ENCODE measurements at places on chromosomes 12 and 14. TPM values are rescaled to one million over a fixed set of nuclear protein-coding genes. Genes with fewer than 3 reads are reported as not detected.

- no peak overlapping the region for H3K4me3 ChIP-seq
- H3K4me1 ChIP-seq: peaks cover 8% of the 10 kb centered on the region
- no peak for DNase-seq
- H3K27ac ChIP-seq: no peak overlapping the region
Measured at GRCh38 chr14:54174457-54174856, 217.8 kb upstream of the BMP4 start.

DNA sequence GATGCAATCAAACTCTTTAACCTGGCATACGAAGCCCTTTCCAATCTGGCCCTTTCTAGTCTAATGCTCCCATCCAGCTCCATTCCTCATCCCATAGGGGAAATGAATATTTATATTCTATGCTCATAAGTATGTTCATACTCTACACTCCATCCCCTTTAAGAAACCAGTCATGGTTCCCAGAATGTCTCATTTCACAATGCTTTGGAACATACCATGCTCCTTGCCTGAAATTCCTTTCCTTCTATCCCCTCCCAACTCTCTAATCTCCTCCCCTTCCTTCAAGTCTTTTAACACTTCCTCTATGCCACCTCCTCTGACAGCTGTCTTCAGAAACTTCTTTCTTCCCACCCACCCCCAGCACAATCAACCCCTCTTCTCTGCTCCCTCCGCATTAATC lies 207.0 kb upstream of the CAND1 start:
- no peak overlapping the region for H3K27ac ChIP-seq
- H3K4me3 ChIP-seq: no peak overlapping the region
- no peak for DNase-seq
- no peaks in the 10 kb centered on the region for H3K4me1 ChIP-seq

DNA sequence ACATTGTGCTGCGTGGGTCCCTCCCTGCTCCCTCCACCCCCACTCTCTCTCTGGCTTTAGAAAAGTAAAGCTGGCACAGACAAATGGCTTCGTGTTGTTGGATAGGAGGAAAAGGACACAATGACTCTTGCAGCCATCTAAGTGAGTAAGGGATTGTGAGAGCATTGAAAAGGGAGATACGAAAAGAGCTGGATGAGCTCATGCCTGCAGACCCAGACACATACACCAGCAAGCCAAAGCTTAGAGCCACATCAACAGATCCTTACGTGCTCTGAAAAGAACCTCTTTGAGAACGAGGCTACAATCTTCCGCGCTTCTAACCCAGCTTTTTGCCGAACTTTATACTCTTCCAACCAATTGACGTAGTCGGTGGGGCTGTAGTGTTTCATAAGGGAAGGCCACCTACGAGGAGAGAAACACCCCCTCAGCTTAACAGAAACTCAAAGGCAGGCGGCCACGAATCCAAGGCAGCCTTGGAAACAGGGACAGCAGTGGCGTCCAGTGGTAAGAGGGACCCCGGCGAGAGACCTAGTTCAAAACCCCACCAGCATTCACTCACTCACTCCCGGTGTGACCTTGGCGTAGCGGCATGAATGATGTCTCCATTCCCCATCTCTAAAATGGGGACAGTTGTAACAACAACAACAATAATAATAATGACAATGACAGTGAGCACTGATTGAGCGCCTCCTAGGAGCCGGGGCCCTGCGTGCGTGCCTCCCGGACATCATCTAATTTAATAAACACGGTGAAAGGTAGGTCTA lies 1.1 kb downstream of the FBXO21 start:
- H3K36me3 ChIP-seq: peaks cover 25% of the 10 kb centered on the region
- H3K4me3 ChIP-seq: peak overlapping the region; percentile 89
- no peaks in the 10 kb centered on the region for H3K27me3 ChIP-seq
- peaks cover 31% of the 10 kb centered on the region for H3K4me1 ChIP-seq
- H3K27ac ChIP-seq: peak overlapping the region; percentile 73
- DNase-seq: no peak

GRCh38 chr14:91728616-91729183 lies 3.2 kb downstream of the CATSPERB start:
- H3K27ac ChIP-seq: no peak overlapping the region
- H3K4me1 ChIP-seq: peaks cover 6% of the 10 kb centered on the region
- no peaks in the 10 kb centered on the region for H3K27me3 ChIP-seq
- no peak overlapping the region for H3K4me3 ChIP-seq
- DNase-seq: no peak
- no peaks in the 10 kb centered on the region for H3K36me3 ChIP-seq

DNA sequence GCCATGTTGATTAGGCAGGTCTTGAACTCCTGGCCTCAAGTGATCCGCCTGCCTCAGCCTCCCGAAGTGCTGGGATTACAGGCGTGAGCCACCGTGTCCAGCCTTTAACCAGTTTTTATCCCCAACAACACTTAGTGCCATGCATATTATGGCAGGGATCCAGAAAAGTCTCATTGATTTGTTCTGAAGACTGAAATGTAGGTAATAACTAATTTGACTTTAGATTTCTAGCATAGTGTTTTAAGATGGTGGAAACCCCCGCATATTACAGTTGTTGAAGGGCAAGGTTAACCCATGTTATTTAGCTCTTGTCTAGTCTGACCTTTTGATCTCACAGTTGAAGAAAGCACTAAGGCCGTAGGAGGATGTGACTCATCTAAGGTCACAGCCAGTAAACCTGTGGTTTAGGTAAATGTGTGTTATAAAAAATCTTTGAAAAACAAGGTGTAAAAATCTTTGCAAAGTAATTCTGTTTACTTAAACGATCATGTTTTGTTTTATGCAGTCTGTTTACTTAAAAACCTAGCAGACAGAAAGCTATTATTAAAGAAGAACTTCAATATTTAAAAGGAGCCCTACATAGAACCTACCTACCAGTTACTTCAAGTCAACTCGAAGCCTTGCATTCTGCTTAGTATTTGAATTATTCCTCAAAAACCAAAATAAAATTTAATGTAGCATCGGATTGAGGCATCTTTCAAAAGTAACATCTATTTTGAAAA lies 24.8 kb downstream of the BICDL1 start:
- H3K4me1 ChIP-seq: peaks cover 87% of the 10 kb centered on the region
- peak overlapping the region; percentile 96 for H3K27ac ChIP-seq
- peak; percentile 67 for DNase-seq
- H3K36me3 ChIP-seq: peaks cover 52% of the 10 kb centered on the region
- H3K27me3 ChIP-seq: peaks cover 2% of the 10 kb centered on the region

Gene NOS1
- not detected for total RNA-seq

- H3K4me1 ChIP-seq: no peaks in the 10 kb centered on the region
- H3K36me3 ChIP-seq: no peaks in the 10 kb centered on the region
- H3K27ac ChIP-seq: no peak overlapping the region
- H3K27me3 ChIP-seq: peaks cover 11% of the 10 kb centered on the region
Measured at GRCh38 chr12:3446653-3447270, 44.2 kb upstream of the PRMT8 start.

Gene WNT1
- total RNA-seq: not detected

Gene MEG3
- not detected for total RNA-seq

- no peaks in the 10 kb centered on the region for H3K36me3 ChIP-seq
- DNase-seq: no peak
- no peak overlapping the region for H3K27ac ChIP-seq
- no peaks in the 10 kb centered on the region for H3K27me3 ChIP-seq
Measured at GRCh38 chr14:90582166-90582565, 185.3 kb downstream of the CALM1 start.

GRCh38 chr12:65620046-65620445 lies 204.2 kb upstream of the HMGA2 start:
- no peaks in the 10 kb centered on the region for H3K36me3 ChIP-seq
- DNase-seq: no peak
- no peaks in the 10 kb centered on the region for H3K4me1 ChIP-seq
- peaks cover 3% of the 10 kb centered on the region for H3K27me3 ChIP-seq

DNA sequence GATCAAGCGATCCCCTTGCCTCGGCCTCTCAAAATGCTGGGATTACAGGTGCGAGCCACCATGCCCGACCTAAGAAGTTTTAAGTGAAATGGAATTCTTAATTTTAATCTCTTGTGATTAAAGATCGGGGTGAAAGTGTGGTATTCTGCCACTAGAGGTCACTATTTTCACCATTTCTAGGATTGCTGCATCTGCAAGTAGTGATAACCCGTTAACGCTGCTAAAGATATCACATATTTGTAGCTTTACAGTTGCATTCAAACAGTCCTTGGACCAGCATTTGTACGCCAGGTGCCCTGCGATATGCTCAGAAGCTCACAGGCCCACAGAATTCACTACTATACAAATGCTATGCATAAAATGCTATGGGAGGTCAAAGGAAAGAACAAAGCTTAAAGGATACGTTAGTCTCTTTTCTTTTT lies 19.3 kb downstream of the CCDC62 start:
- no peak overlapping the region for H3K4me3 ChIP-seq
- no peaks in the 10 kb centered on the region for H3K36me3 ChIP-seq
- H3K27me3 ChIP-seq: no peaks in the 10 kb centered on the region
- no peak for DNase-seq
- H3K27ac ChIP-seq: no peak overlapping the region

DNA sequence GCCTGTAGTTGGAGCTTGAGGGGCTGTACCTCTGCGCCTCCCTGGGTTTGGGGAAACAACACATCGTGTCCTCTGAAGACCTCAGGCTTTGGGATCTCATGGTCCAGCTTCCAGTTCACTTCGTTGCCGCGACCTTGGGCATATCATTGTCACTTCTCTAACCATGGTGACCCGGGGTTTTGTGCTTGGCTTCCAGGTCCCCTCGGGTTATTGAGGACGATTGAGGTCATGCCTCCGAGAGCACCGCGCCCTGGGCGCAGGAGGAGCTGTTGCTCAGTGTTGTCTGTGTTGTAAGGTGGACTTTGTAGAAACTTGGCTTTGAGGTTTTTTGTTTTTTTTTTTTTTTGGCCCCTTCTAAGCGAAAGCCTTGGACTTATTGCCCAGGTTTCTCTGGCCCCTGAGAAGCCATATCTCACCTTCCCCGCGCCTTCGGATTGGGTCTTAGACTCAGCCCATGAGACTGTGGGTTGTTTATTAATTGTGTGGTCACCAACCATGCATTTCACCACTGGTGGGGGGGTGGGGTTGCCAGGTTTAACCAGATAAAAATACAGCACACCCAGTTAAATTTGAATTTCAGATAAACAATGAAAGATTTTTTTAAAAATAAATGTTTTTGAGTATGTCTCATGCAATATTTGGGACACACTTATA lies 2.6 kb downstream of the BCL7A start:
- peaks cover 2% of the 10 kb centered on the region for H3K36me3 ChIP-seq
- no peak for DNase-seq
- peaks cover 12% of the 10 kb centered on the region for H3K4me1 ChIP-seq
- no peak overlapping the region for H3K27ac ChIP-seq

DNA sequence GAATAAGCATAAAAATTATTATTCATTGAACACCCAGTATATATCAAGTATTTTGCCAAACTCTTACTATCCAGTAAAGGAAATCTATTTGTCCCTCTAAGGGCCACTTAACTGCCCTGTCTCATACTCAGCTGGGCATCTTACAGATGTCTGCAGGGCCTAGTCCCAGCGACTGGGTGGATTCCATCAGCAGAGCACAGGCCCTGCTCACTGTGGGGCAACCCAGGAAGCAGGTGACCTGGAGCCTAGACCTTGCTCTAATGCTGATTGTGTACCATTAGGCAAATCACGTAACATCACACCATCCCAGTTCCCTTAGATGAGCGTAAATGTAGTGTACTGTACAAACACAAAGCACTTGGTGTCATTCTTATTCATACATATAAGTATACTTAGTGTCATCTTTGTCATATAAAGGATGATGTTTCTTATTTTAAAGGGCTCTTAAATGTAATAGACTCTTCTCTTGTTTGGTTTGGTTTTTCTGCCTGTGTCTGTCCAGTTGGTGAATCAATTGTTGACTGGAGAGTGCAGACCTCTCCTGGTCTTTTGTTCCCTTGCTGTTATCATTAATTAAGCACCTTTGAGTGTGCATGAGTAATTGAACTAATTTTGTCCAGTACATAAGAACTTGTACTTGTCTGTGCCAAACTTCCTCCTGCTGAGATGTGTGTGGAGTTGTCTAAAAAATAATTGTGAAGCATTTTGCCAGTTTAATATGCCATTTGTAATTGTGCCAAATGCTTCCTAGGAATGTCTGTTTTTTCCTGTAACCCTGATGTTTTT lies 49.3 kb downstream of the RAB35 start:
- no peaks in the 10 kb centered on the region for H3K27me3 ChIP-seq
- DNase-seq: no peak
- H3K36me3 ChIP-seq: peaks cover 58% of the 10 kb centered on the region
- H3K4me3 ChIP-seq: no peak overlapping the region
- H3K27ac ChIP-seq: no peak overlapping the region
- H3K4me1 ChIP-seq: no peaks in the 10 kb centered on the region

DNA sequence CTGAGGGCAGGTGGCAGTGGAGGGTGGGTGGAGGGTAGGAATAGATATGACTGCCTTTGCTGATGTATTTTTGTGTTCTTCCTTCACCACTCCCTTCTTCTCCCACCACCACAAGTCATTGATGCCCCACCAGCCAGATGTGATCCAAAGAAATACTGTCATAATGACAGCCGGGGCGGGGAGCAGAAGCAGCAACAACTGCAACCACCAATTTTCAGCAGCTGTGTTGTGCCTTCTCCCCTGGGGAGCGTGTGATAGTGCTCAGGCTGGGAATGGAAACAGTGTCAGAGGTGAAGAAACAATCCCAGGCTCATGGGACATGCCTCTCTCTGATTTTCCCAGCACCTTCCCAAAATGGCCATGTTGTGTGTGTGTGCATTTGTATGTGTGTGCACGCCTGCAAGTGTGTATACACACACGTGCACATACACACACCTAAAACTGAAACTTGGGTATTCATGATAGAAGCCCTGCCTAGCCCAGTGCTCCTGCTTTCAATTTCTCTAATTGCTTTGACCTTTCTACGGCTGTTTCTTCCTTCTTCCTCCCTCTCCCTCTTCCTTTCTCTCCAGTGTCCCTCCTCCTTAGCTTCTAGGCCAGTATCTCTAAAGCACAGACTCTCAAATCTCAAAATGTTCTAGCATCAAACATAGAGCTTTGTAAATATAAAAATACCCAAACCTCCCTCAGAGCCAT lies 299.2 kb upstream of the FKBP4 start:
- H3K27me3 ChIP-seq: peaks cover 24% of the 10 kb centered on the region
- H3K27ac ChIP-seq: no peak overlapping the region
- H3K4me1 ChIP-seq: no peaks in the 10 kb centered on the region
- no peaks in the 10 kb centered on the region for H3K36me3 ChIP-seq
- no peak for DNase-seq

GRCh38 chr12:74412606-74413230 lies 124.9 kb upstream of the ATXN7L3B start:
- no peak for DNase-seq
- peaks cover 8% of the 10 kb centered on the region for H3K27me3 ChIP-seq
- H3K4me1 ChIP-seq: no peaks in the 10 kb centered on the region
- no peaks in the 10 kb centered on the region for H3K36me3 ChIP-seq
- no peak overlapping the region for H3K4me3 ChIP-seq
- H3K27ac ChIP-seq: no peak overlapping the region

DNA sequence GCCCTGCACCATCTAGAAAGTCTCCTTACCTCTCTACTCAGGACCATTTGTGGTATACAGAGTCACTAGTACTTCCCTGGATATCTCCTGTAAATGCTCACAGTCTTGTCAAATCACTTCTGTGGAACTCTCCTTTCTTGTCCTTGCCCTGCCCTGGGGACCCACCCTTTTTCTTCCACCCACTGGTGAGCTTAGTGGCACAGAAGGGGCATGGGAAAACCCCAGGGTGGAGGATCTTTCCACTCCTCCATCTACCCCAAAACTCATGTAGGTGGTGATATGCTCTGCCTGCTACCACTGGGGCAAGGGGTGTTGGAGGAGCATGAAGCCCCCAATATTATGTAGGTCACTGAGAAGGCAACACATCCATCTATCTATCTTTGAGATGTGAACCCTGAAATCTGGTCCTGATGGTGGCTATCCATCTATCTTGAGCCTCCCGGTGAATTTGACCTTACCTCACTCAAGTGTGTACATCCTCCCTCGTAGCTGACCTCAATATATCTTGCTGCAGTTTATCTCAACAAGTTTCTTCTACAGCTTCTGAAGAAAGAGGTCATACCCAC lies 943 bp downstream of the TESPA1 start:
- H3K4me1 ChIP-seq: peaks cover 68% of the 10 kb centered on the region
- peaks cover 53% of the 10 kb centered on the region for H3K36me3 ChIP-seq
- H3K4me3 ChIP-seq: peak overlapping the region; percentile 79

All from activated CD4-positive, alpha-beta memory T cell treated with anti-CD3 and anti-CD28 coated beads for 36 hours (primary cell).